Uterus (tissue), 4 donors: ENCODE measurements at places on chromosomes 2 and 18. TPM values are rescaled to one million over a fixed set of nuclear protein-coding genes. Genes with fewer than 3 reads are reported as not detected.

The TDRD15 gene
- total RNA-seq, result under 0.01 TPM

- H3K36me3 ChIP-seq, result no peaks in the 10 kb centered on the region
- no peak for DNase-seq
- peak overlapping the region; percentile 95 for H3K4me3 ChIP-seq
- peak overlapping the region; percentile 83 for H3K27ac ChIP-seq
- H3K4me1 ChIP-seq, result peaks cover 6% of the 10 kb centered on the region
Observed at GRCh38 chr2:27408601-27409320, 630 bp downstream of the PPM1G start.

DNA sequence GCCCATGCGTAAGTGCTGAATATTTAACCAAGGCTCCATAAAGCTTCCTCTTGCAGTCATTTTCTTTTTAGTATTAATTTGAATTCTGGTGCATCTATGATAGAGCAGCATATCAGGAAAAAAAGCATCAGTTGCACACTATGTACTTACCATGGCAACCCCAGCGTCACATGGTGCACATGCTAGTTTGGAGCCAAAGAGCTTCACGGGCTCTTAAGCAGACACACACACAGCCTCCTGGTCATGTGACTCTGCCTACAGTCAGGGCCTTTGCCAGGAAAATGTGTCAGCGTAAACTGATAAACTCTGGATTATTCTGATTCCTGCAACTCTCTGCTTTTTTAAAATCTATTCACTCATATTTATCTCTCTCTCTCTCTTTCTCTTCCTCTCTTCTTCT, 30.2 kb downstream of the NYAP2 start:
- H3K27me3 ChIP-seq, result no peaks in the 10 kb centered on the region
- no peak for DNase-seq
- no peak overlapping the region for H3K27ac ChIP-seq

The RFX8 gene
- 1.1 TPM for total RNA-seq

GRCh38 chr2:63866009-63866709, 24.5 kb downstream of the UGP2 start:
- H3K4me1 ChIP-seq, result no peaks in the 10 kb centered on the region
- no peak for DNase-seq
- no peaks in the 10 kb centered on the region for H3K27me3 ChIP-seq
- no peaks in the 10 kb centered on the region for H3K36me3 ChIP-seq
- no peak overlapping the region for H3K4me3 ChIP-seq

The TUBA4B gene
- total RNA-seq, result 0.43 TPM

The SAG gene
- not detected for total RNA-seq

The SLC23A3 gene
- 0.26 TPM for total RNA-seq

The CHRND gene
- not detected for total RNA-seq

GRCh38 chr18:11425211-11425610, 184.2 kb upstream of the SLC35G4 start:
- H3K27me3 ChIP-seq, result no peaks in the 10 kb centered on the region
- H3K4me1 ChIP-seq, result no peaks in the 10 kb centered on the region
- H3K4me3 ChIP-seq, result no peak overlapping the region
- no peak for DNase-seq
- H3K27ac ChIP-seq, result no peak overlapping the region
